Stimulated activated memory B cell treated with anti-CD40 and anti-IgM and Interleukin-4, amounts not matched to agents 10 μg/mL and 1 μg/mL and 100 μg/mL, for 72 hours (primary cell): ENCODE measurements at places on chromosomes 5 and 9.

DNA sequence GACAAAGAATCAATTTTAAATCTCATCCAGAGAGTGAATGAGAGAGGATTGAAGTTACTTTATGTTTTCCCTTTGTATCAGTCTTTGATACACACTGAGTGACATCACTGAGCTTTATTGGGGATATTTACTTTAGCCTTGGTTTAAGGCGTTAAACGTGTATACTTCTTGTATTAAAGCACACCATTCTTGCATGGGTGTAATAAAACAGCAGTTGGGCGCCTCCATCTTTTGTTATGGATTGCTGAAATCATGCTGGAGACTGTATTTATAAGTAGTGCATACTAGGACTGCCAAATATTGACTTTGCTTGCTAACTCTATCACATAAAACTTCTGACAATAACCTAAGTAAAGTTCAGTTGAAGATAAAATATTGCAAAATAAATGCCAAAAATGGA, 1755.8 kb upstream of the WWC1 start:
- no peak for ATAC-seq
- no peaks in the 10 kb centered on the region for H3K36me3 ChIP-seq
- H3K27ac ChIP-seq = no peak overlapping the region
- H3K27me3 ChIP-seq = no peaks in the 10 kb centered on the region
- H3K4me1 ChIP-seq = no peaks in the 10 kb centered on the region
- no peak overlapping the region for H3K4me3 ChIP-seq

GRCh38 chr5:98679963-98680362, 93.5 kb upstream of the RGMB start:
- no peak for ATAC-seq
- no peaks in the 10 kb centered on the region for H3K27me3 ChIP-seq
- H3K4me1 ChIP-seq = no peaks in the 10 kb centered on the region
- no peak overlapping the region for H3K27ac ChIP-seq

- no peak overlapping the region for H3K27ac ChIP-seq
- no peaks in the 10 kb centered on the region for H3K36me3 ChIP-seq
- H3K27me3 ChIP-seq = peaks cover 19% of the 10 kb centered on the region
- no peaks in the 10 kb centered on the region for H3K4me1 ChIP-seq
- no peak for ATAC-seq
- H3K4me3 ChIP-seq = no peak overlapping the region
These were observed 47.4 kb upstream of the SNCAIP start for GRCh38 chr5:122264610-122265009.

- no peaks in the 10 kb centered on the region for H3K36me3 ChIP-seq
- H3K27me3 ChIP-seq = no peaks in the 10 kb centered on the region
- H3K4me1 ChIP-seq = peaks cover 19% of the 10 kb centered on the region
- ATAC-seq = no peak
- H3K27ac ChIP-seq = no peak overlapping the region
These were observed 34.8 kb downstream of the TNFSF15 start for GRCh38 chr9:114770991-114771390.

GRCh38 chr9:129434187-129434586, 186.7 kb downstream of the C9orf50 start:
- H3K4me3 ChIP-seq = no peak overlapping the region
- H3K27ac ChIP-seq = no peak overlapping the region

DNA sequence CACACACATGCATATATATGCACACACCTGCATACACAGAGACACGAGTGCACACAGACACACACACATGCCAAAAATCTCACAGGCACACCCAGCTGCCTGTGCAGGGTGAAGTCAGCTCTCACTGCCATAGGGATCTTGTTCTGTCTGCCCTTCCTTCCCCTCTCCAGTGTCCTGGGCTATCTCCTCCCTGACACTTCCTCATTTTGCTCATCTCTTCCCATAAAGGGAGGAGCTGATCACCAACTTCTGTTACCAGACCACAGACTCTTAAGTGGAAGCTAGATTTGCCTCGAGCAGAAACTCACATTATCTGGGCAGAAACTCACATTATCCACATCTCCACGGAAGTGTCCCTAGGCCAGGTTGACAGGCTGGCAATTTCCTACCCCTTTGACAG, 28.7 kb downstream of the LCP2 start:
- H3K27ac ChIP-seq = no peak overlapping the region
- no peak overlapping the region for H3K4me3 ChIP-seq
- H3K4me1 ChIP-seq = peaks cover 20% of the 10 kb centered on the region
- peaks cover 10% of the 10 kb centered on the region for H3K27me3 ChIP-seq
- peak; percentile 27 for ATAC-seq
- peaks cover 6% of the 10 kb centered on the region for H3K36me3 ChIP-seq

DNA sequence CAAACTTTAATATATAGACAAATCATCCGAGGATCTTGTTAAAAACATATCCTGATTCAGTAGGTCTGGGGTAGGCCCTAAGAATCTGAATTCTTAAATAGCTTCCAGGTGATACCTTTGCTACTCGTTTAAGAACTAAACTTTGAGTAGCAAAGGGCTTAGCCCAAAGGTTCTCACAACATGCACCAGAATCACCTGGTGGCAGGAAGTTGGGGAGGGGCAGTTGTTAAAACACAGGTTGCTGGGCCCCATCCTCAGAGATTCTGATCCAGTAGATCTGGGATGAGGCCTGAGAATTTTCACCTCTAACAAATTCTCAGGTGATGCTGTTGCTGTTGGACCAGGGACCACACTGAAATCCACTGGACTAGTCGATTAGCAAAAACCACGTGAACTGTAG, 20.0 kb upstream of the RGMB start:
- no peak for ATAC-seq
- H3K4me1 ChIP-seq = no peaks in the 10 kb centered on the region
- no peak overlapping the region for H3K4me3 ChIP-seq
- no peaks in the 10 kb centered on the region for H3K36me3 ChIP-seq

DNA sequence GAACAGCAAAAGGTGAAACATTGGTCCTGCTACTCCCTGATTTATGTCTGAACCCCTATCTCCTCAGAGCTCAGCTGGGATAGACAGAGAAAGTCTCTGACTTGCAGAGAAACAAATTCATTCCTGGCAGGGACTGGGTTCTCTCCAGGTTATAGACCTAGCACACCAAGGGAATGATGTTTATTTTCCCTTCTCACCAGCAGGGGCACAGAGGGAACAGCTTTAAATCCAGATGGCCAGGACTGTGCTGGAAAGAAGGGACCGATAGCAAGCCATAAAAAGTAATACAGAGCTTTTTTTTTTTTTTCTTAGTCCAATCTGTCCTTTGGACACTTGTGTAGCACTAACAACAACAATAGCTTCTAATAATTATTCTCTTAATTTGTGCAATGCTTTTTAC, 141.1 kb upstream of the C9orf72 start:
- no peaks in the 10 kb centered on the region for H3K36me3 ChIP-seq
- ATAC-seq = no peak
- H3K4me1 ChIP-seq = no peaks in the 10 kb centered on the region
- no peak overlapping the region for H3K27ac ChIP-seq
